ENCODE measurements at places on chromosomes 16 and 17. TPM values are rescaled to one million over a fixed set of nuclear protein-coding genes. Genes with fewer than 3 reads are reported as not detected.

- DNase-seq, result peak; percentile 23
Measured at GRCh38 chr16:66948134-66948836, 12.8 kb upstream of the CES3 start.

GRCh38 chr16:87706278-87707000, 59.3 kb downstream of the KLHDC4 start:
- DNase-seq, result peak; percentile 54

DNA sequence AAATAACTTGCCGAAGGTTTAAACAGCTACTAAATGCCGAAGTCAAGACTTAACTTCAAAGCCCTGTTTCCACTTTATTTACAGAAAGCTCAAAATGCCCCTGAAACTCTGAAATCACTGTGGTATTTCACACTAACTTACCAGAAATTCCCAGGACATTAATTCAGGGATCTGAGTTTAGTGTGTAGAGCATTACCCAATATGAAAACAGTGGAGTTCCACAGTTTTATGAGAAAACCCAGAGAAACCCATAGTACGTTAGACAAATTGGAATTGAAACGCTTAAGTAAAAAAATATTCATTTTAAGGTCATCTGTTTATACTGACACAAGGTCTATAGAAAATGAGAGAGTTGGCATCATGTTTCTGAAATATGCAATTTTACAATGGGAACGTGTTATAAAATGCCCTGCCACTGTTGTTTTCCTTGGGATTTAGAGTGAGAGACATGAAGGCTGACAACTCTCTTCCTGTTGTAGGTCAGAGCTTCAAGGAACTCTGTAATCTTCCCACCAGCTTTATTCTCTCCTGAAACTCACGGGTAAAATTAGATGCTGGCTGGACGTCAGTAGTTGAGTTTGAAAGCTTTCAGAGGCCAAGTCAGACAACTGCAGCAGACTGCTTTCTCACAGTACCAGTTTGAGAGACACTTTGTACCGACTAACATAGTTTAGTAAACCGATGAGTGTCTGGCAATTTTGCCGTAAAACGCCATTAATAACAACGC, 139.4 kb upstream of the TBX2 start:
- DNase-seq, result peak; percentile 81

DNA sequence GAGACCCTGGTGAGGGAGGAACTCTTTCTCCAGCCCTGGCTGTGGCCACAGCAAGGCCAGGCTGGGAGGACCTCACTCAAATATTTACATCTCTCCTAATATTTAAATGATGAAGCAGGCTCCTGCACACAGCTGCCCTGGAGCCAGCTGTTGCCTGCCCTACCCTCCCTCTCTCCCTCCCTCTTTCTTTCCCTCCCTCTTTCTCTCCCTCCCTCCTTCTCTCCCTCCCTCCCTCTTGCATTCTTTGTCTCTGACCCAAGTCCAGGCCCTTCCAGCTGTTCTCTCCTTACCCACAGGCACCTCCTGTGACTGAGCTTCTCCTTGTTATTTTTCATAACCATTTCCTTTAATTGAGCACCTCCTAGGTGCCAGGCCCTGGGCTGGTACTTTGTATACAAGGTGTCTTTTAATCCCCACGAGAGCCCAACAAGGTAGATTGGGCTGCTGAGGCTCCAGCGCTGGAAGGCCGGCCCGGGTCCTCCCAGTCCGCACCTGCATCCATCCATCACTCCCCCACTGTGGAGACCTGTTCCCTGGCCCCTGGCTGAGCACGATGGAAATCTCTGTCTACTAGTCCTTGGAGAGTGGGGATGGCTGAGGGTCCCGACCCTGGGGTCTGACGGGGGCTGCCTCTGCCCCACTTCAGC, 242.3 kb downstream of the SEC14L1 start:
- DNase-seq, result peak; percentile 89

- no peak for DNase-seq
Measured at GRCh38 chr16:88821168-88821850, 9.6 kb upstream of the APRT start.

The OR3A3 gene
- not detected for total RNA-seq

DNA sequence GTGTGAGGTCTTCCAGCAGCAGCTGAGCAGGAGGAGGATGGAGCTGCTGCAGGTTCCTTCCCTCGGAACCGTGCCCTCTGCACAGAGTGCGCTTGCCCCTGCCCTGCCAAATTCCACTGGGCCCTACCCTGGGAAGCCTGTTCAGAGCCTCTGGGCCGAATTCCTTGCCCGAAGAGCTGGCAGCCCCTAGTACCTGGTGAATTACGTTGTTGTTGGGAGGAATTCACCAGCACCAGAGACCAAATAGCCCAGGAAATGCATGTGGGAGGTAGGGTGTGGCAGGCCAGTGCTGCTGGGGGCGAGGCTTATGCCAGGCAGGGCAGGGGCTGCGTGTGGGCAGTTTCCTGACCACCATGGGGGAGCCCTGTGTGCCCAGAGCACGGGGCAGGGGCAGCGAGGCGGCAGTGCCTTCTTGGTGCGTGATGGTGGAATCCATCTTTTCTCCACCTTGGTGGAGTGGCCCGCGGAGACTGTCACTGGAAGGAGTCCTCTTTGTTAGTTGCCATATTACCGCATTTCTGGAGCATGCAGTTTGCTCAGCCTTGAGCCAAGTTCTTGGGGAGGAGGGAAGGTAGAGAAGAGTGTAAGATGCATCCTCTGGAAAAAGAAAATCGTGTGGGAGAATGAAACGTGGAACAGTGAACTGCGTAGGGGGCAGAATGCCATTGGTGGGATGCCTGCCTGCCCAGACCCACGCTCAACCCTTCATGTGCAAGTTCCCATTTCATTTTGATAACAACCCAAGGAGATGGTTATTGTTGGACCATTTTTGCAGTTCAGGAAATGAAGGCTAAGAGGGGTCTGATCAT, 2.3 kb downstream of the MRC2 start:
- DNase-seq, result no peak

The SMIM22 gene
- 80.4 TPM for total RNA-seq

GRCh38 chr17:83062818-83063671, 16.4 kb upstream of the METRNL start:
- no peak for DNase-seq

The CDC42EP4 gene
- 56.2 TPM for total RNA-seq

DNA sequence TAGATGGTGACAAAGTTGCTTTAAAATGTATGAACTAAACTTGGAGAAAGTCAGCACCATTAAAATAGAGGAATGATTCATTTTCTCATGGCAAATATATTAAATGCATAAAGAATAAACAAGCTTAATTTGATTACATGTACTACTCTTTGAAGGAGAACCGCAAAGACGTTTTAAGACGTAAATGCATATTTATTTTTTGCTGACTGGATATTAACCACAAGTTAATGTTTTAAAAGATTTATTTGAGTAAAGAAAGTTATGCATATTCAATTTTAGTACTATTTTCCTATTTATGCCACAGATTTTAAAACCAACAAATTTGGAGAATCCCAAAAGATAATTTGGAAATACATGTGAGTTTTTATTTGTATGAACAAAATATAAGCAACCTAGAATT, 1121.9 kb downstream of the CDH8 start:
- DNase-seq, result no peak

- peak; percentile 62 for DNase-seq
Measured at GRCh38 chr17:79325709-79326430, 251.2 kb downstream of the ENGASE start.

DNA sequence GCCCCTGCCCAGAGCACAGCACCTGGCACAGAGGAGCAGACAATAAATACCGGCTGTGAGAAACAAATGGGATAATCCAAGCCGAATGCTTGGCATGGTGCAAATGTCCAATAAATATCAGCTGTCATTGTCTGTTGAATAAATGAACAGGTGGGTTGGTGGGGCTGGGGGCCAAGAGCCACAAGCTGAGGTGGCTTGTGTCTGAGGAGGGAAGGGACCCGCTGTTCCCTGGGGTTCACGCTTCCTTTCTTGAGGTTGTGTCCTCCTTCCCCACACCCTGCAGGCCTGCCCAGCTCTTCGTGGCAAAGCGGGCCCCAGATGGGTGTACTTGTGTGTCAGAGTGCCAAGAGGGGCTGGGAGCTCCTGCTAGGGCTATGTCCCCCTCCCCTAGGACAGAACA, 38.6 kb downstream of the ARHGAP27 start:
- no peak for DNase-seq

The TNP2 gene
- not detected for total RNA-seq

The PIRT gene
- total RNA-seq, result not detected

GRCh38 chr17:8186787-8187516, 3.0 kb downstream of the BORCS6 start:
- DNase-seq, result peak; percentile 98

DNA sequence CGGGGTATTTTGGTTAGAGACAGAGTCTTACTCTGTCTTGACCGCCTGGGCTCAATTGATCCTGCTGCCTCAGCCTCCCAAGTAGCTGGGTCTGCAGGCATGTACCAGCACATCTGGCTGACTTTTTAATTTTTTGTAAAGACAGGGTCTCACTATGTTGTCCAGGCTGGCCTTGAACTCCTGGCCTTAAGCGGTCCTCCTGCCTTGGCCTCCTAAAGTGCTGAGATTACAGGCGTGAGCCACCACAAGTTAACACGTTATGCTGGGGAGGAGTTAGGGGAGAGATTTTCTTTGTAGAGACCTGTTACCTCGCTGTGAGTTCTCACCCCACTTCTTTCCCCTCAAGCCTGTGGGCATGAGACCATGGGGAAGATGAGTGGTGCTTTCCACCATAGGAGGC, 1.8 kb upstream of the CES4A start:
- DNase-seq, result no peak

The LRRC75A gene
- 3.3 TPM for total RNA-seq

The CCL4 gene
- 15.1 TPM for total RNA-seq

GRCh38 chr17:39402244-39402889, 941 bp upstream of the FBXL20 start:
- DNase-seq, result peak; percentile 94

The BLTP2 gene
- total RNA-seq, result 147 TPM

DNA sequence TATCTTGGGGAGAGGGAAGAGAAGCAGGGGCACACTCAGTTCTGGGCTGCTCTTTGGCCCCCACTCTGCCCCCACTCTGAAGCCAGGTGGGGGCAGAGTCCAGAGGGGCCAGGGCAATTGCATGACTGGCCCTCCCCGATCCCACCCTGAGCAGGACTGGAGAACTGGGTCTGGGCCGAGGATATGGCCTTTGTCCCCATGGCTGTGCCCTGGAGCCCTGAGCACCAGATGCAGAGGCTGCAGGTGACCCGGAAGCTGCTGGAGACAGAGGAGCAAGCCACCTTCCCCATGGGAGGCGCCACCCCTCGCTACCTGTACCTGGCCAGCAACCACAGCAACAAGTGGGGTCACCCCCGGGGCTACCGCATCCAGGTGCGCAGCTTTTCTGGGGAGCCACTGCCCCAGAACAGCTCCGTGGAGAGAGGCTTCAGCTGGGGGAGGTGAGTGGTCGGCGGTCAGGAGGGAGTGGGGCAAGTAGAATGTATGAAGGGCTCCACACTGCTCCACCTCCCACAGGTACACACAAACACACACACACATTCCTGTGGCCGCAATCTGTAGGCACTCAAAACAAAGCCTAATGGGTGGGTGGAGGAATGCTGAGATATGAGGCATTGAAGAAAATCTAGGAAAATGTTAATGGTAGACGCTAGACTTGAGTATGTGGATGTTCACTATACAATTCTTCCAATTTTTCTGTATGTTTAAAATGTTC, 21.4 kb downstream of the AOC3 start:
- no peak for DNase-seq

GRCh38 chr16:3937066-3937875, 56.8 kb upstream of the CREBBP start:
- no peak for DNase-seq

DNA sequence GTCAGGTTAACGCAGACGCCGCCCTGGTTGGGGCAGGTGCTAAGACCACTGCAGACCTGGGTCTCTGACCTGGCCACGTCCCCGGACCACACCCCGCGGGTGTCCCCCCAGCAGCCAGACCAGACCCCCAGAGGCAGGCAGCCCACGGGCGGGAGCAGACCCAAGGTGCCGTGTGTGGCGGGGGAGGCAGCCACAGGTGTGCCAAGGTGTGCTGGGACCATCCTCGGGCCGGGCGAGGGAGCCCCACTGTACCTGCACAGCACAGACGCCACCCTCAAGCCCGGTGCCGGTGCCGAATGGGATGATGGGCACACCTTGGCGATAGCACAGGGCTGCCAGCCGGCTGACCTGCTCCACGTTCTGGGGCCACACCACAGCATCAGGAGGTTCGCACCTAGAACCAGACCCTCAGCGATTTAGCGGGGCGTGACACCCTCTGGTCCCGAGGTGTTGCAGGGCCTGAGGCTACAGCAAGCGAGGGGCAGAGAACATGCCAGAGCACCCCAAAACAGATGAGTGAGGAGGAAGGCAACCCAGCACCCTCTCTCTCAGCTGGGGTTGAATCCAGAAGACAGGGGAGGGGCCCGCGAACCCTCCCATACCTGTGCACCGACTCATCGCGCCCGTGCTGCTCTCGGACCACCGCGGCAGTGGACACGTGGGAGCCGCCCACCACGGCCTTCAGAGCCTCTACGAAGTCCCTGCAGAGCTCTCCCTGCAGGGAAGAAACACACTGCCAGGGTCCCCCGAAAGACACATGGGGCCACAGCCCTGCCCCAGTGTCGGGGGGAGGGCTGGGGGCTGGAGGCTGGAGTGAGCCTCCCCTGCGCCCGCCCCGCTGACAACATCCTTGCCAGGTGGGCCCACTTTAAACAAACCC, 1.4 kb downstream of the LDHD start:
- no peak for DNase-seq

- peak; percentile 93 for DNase-seq
Measured at GRCh38 chr17:74379495-74380085, 12.3 kb downstream of the GPR142 start.

GRCh38 chr16:78890373-78890895, 710.1 kb downstream of the MAF start:
- no peak for DNase-seq

The EXOC7 gene
- 109 TPM for total RNA-seq

GRCh38 chr17:77556383-77557061, 402.0 kb upstream of the TNRC6C start:
- DNase-seq, result peak; percentile 13

The ASGR1 gene
- total RNA-seq, result 7.0 TPM

GRCh38 chr17:12734926-12735325, 54.4 kb upstream of the ARHGAP44 start:
- no peak for DNase-seq

The WFIKKN2 gene
- 0.06 TPM for total RNA-seq

DNA sequence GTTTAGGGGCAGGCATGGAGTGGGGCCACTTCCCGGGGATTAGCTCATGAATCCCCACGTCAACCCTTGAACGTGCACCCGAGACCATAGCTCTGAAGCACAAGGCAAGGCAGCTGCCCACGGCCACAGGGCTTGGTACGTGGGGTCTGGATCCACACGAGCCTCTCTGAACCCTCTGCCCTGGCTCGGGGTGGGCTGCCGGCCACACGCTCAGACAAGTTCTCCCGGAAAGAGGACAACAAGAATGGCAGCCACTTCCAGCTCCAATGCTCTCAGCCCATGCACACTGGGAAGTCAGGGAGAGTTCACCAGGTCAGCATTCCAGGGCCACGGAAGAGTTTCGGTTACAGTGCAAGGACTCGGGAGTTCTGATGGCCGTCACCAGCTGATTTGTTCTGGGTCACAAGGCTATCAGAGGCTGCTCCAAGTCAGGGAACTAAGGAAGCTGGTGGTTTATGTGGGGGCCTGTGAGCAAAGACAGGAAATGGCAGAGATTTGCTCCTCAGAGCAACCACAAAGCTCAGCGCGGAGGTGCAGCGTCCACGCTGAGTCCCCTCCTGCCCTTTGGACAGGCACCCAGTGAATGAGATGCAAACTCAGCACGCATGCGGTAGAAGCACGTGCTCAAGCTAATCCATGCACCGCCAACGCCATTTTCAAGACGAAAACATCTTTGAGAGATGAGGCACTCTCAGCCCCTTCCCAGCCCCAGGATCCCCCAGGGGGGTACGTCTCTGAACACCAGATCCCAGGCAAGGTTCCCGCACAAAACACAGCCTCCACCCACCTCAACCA, 356.4 kb downstream of the FOXL1 start:
- no peak for DNase-seq

The C1QBP gene
- total RNA-seq, result 60.6 TPM

All from lung (tissue), 17 donors.